ENCODE measurements at places on chromosomes 5 and 9.

- no peak for DNase-seq
Observed at GRCh38 chr5:56565644-56566043, 249.7 kb upstream of the MAP3K1 start.

DNA sequence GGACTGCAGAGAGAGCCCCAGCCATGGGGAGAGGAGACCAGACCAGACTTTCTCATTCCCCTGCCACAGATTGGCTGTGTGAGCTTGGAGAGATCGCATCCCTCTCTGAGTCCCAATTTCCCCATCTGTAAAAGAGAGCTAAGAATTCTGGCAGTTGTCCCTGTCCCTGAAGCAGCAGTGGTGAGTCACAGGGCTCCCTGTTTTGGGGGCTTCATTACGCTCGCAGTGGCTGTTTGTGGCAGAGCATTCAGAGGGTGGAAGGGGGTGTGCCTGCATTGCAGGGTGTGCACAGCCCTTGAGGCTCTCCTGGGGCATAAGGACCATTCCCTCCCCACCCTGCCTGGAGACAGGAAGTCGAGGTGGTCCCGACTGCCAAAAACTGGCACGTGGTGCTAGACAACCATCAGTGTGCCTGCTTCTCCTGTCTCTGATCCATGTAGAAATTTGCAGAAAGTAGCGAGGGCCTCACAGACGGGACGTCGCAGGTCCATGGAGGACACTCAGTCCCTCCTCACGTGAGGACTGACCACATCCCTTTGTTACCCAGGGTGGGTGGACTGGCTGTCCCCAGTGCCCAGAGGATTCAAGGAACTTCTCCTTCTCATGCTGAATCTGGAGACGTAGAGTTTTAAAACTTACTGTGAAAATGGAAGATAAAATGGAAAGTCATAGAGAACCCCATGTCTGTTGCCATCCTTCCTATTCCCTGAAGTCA is 35.3 kb downstream of the HRH2 start:
- DNase-seq: no peak

- DNase-seq: no peak
Observed at GRCh38 chr5:8333485-8333884, 464.5 kb downstream of the MTRR start.

GRCh38 chr5:94345257-94345656 is 273.1 kb downstream of the KIAA0825 start:
- DNase-seq: no peak

- DNase-seq: no peak
Observed at GRCh38 chr9:100401042-100401441, 25.9 kb upstream of the MSANTD3 start.

DNA sequence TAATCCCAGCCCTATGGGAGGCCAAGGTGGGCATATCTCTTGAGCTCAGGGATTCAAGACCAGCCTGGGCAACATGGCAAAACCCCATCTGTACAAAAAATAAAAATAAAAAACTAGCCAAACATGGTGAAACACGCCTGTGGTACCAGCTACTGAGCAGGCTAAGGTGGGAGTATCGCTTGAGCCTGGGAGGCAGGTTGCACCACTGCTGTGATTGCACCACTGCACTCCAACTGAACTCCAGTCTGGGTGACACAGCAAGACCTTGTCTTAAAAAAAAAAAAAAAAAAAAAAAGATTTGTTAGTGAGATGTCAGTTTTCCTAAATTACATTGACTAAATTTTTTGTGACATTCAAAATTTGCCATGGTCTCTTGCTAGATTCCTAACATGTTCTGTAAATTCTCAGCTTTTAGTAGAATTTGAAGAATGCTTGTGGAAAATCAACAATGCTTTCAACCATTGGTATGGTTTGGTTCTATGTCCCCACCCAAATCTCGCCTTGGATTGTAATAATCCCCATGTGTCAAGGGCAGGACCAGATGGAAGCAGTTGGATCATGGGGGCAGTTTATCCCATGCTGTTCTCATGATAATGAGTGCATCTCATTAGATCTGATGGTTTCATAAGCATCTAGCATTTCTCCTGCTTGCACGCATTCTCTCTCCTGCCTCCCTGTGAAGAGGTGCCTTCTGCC is 236.1 kb downstream of the ARRDC3 start:
- DNase-seq: no peak

DNA sequence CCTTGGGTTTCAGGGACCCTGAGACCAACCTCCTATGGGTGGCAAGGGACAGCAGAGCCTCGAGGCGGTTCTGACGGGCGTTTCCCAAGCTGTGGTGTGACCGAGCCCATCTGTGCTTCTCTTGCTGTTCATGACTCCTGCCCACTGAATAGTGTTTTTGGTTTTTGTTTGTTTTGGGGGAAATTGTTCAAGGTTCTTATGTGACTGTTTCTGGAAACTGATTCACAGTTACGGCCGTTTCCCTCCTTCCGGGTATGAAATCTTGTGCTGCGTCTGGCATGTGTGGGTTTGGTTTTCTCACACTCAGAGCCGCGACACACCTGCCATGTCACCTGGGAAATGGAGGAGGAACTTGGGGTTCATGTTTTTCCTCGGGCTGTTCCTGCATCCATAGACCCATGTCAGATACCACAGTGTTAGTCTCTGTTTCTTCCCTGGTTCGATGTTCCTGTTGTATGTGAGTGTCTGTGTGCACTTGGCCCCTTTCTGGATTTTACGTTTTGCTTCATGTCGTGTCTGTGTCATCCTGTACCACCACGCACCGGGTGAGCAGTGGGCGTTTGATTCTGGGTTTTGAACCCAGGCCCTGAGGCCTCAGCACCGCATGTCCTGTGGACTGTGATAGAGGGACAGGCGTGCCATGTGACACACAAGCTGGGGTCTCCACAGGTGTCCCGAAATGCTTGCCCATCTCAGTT is 28.8 kb downstream of the FBXW5 start:
- DNase-seq: no peak

GRCh38 chr5:2847608-2848007 is 96.1 kb upstream of the IRX2 start:
- no peak for DNase-seq

DNA sequence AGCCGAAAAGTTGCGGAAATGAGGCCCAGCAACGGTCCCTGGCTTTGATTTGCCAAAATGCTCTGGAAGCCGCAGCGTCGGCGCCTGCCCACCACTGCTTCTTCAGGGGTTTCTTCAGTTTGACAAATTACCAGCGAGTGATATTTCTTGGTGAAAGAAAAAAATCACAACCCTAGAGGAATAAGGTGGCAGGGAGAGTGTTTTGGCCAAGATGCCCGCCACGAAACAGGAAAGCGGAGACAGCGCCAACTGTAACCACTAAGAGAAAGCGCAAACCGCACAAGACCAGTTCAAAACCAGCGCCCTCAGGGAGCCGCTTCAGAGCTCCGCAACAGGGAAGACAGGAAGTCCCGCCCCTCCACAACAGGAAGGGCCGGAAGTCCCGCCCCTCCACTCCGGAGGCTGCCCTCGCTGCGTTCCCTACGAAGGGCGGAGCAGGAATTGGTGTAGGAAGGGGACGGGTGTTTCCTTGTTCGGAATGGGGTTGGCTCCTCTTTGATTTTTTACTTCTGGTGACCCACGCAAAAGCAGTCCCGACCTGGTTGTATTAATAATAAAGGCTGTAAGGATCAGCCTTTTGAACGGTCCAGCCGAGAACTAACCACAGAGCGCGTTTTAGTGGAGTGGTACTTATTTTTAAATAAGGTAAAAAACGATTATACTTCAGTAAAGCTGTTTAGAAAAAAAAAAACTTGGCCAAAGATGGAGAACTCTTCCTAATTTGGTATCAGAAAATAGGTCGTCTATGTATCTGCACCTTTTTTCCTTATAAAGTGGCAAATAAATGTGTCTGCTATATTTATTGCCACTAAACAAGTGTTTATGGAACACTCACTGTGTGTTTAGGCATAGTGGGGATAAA is at the start of gene C5orf34:
Gene C5orf34, minus strand, starts transcription at position 333 of the 862 bp plus-strand sequence. CDS start 5,809 bp downstream, outside the sequence.
- DNase-seq: peak; percentile 98

GRCh38 chr9:18014556-18014955 is 435.7 kb downstream of the SH3GL2 start:
- no peak for DNase-seq

- DNase-seq: peak; percentile 62
Observed at GRCh38 chr5:673831-674629, 19.1 kb downstream of the TPPP start.

DNA sequence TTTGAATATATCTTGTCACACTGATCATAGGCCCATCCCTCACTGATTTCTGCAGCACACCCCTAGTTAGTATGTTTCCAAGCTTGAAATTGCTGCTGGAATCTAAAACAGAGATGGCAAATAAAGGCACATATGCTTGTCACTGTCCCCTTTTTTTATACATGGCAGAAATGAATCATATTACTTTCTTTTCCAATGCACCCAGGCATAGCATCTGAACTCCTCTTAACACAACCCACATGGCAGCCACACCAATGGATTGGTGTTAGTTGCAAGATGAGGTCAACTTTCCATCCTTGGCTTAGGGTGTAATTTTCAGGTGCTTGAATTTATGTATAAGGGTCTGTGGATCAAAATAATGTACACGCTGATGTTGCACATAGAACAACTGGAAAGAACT is 473.8 kb upstream of the ZNF608 start:
- DNase-seq: no peak
